ENCODE measurements at places on chromosomes 3 and 15.

DNA sequence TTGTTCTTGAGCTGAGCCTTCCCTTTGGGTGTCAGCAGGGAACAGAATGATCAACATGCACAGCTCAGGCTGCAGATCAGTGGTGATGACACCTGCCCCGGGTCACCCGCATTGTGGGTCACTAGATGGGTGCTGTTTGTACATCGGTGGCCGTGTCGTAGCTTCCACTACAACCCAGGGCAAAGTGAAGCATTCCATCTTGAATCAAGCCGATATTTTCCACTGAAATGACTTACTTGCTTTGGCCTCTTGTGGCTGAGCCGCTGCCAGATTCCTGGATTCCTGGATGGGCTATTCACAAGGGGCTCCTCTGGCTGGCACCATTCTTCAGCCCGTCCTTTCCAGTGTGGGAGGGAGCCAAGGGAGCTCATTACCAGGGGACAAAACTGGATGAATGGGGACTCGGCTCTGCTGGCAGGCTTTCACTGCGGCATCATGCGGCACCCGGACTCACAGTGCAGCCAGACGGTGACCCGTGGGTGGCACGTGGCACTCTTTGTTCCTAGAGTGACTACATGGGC, 65.6 kb downstream of the SLCO3A1 start:
- no peak overlapping the region for H3K27ac ChIP-seq
- H3K36me3 ChIP-seq, result no peaks in the 10 kb centered on the region
- no peaks in the 10 kb centered on the region for H3K27me3 ChIP-seq
- no peak overlapping the region for H3K4me3 ChIP-seq

- no peaks in the 10 kb centered on the region for H3K27me3 ChIP-seq
- no peak for DNase-seq
- no peak overlapping the region for H3K27ac ChIP-seq
These were observed 13.7 kb downstream of the CYFIP1 start for GRCh38 chr15:22966321-22967083.

DNA sequence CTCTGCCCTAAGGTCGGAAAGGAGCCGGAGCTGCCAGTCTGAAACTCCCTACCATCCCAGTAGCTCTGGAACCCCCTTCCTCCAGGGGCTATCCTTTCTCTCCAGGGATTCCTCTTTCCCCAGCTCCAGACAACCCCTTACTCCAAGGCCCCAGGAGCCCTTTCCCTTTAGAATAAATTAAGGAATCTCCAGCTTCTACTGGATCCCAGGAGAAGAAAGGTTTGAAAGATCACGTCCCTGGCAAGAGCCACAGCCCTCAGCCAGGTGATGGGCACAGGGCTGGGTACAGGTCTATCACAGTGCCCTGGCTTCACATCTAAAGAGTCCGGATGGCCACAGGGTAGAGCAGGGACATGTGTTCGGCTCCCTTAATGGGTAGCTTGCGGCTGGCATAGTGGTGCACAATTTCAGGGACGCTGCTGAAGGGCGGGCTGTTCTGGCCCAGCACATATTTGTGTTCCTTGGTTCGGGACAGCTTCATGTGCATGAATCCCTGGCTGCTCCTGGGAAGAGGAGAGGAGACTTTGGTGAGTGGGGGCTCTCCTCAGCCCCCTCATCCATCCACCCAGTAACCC, 20.0 kb downstream of the SHF start:
- H3K4me1 ChIP-seq, result peaks cover 31% of the 10 kb centered on the region
- no peaks in the 10 kb centered on the region for H3K27me3 ChIP-seq
- H3K4me3 ChIP-seq, result peak overlapping the region; percentile 79
- H3K36me3 ChIP-seq, result no peaks in the 10 kb centered on the region
- H3K27ac ChIP-seq, result no peak overlapping the region

DNA sequence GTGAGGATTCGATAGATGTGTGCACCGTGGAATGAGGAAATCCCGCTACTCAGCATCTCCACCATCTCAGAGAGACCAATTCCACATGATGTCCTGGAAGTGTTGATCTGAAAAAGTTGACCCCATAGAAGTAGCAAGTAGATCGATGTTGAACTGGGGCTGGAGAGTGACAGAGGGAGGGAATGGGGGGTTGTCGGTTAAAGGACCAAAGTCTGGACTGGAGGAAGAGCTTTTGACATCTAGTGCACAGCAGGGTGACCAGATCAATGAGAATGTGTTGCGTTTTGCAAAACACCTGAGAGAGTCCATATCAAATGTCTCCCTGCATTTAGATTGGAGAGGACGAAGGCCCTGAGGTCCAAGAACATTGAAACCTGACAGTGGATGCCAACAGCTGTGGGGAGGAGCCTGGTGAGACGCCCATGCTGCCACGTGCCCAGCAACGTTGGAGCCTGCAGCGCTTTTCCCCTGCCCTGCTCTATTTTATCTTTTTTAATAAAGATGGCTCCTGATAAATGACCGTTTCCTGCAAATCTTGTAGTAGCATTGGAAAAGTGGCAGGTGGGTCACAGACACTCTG, 30.1 kb upstream of the RPL32 start:
- no peaks in the 10 kb centered on the region for H3K36me3 ChIP-seq
- no peak overlapping the region for H3K4me3 ChIP-seq
- peaks cover 14% of the 10 kb centered on the region for H3K27me3 ChIP-seq
- H3K4me1 ChIP-seq, result peaks cover 3% of the 10 kb centered on the region
